ENCODE measurements at places on chromosomes 3 and 15. TPM values are rescaled to one million over a fixed set of nuclear protein-coding genes. Genes with fewer than 3 reads are reported as not detected.

The FSTL1 gene
- 0.31 TPM for total RNA-seq

The SKOR1 gene
- 0.71 TPM for total RNA-seq

The USP50 gene
- total RNA-seq = not detected

The FAN1 gene
- 25.8 TPM for total RNA-seq

All from activated naive CD8-positive, alpha-beta T cell treated with anti-CD3 and anti-CD28 coated beads, Interleukin-2, amount 10 ng/mL, durations not matched to agents 7 days and 5 days (primary cell).